ENCODE measurements at places on chromosomes 3 and 15.

DNA sequence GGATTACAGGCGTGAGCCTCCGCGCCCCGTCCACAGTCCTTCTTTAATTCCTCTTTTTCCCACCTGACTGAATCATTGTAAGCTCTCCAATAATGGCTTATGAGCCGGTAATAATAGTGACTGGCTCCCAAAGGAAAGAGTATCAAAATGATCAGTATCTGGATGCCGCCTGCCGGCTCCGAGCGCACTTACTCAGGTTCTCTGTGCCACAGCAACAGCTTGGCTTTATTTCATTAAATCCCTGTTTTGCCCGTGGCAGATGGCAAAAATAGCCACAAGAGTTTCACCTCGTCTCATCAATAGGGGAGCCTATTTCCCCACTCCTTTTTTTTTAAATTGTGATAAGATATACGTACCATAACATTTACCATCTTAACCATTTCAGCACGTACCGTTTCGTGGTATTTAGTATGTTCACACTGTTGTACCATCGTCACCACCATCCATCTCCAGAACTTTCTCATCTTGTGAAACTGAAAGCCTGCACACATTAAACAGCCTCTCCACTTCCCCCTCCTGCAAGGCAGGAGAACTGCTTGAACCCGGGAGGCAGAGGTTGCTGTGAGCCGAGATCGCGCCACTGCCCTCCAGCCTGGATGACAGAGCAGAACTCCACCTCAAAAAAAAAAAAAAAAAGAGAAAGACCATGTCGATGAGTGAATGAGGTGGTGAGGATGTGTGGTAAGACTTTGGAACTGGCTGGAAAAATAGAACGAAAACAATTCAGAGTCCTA, 80.7 kb upstream of the DLG1 start:
- DNase-seq, result no peak

DNA sequence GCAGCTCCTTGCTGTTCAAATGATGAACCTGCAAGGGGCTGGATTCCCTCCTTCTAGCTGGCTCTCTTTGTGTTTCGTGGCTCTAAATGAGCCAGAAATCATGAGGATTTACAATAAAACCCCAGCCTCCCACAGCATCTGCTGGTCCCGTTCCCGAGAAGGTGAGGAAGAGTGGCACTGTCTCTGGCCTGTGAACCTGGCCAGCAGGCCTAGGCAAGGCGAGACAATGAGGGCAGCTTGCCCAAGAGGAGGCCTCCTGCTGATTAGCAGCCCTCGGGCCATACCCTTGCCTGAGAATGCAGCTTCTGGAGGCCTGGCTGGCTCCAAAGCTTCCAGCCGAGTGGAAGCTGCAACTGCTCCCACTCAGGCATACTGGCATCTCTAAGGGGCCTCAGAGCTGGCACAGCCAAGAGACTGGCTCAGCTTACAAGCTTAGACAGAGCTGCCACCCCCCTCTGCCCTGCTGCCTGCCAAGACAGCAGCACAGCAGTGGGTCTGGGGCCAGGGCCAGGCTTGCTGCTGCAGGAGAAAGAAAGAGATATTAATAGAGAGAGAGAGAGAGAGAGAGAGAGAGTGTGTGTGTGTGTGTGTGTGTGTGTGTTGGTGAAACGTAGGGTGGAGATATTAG, 76.5 kb downstream of the HMG20A start:
- DNase-seq, result no peak

GRCh38 chr3:38136393-38136776, 542 bp downstream of the ACAA1 start:
- DNase-seq, result no peak

DNA sequence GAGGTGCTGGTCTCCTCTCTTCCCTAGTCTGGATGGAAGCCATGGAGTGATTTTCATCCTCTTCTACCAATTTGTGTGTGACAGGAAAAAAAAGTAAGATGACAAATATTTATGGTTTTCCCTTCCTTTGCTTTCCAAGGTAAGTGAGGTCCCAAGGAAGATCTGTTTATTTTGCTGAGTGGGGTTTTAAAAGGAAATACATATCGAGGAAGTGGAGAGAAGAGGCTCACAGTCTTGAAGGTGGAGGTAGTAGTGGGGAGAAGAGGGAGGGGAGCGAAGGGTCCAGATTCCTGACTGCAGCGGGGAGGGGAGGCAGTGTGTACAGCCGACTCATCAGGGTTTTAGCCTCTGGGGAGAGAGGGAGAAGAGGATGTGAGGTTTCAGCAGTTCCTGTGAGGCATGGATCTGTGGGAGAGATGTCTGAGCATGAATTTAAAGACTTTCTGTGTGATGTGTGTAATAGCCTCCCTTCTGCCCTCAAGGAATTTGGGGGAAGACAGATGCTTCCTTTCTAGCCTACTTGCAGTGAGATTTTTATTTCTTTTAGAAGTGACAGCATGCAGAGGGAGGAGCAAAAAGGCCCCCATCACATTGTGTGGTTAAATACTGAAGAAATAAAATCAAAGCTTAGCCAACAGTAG, 272.4 kb downstream of the THRB start:
- no peak for DNase-seq

- DNase-seq, result no peak
Measured at GRCh38 chr3:83224101-83224868, 1462.8 kb upstream of the GBE1 start.

GRCh38 chr3:39281533-39281932, 1.7 kb upstream of the CX3CR1 start:
- DNase-seq, result no peak

GRCh38 chr3:110180733-110181132, 843.4 kb upstream of the DPPA4 start:
- DNase-seq, result no peak

- DNase-seq, result no peak
Measured at GRCh38 chr15:87419344-87419743, 837.2 kb downstream of the NTRK3 start.

GRCh38 chr3:191238321-191238817, 39.3 kb downstream of the OSTN start:
- DNase-seq, result no peak

DNA sequence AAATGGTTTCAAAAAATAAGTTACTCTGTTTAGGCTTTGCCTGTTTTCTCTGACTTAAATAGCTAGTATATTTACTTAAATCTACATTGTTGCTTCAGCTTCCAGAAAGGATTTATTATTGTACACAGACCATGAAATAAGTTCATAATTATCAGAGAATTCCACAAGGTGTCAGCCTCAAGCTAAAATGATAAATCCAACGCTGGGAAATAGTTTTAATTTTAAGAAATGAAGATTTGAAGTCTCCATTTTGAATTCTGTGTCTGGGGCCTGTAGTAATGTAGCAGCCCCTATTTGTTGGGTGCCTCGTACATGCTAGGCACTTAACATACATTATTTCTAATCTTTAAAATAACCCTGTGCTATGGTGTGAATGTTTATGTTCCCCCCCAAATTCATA, 92.6 kb upstream of the KCNMB2 start:
- DNase-seq, result no peak

- peak; percentile 52 for DNase-seq
Measured at GRCh38 chr15:62606376-62607113, 436.0 kb upstream of the TPM1 start.

DNA sequence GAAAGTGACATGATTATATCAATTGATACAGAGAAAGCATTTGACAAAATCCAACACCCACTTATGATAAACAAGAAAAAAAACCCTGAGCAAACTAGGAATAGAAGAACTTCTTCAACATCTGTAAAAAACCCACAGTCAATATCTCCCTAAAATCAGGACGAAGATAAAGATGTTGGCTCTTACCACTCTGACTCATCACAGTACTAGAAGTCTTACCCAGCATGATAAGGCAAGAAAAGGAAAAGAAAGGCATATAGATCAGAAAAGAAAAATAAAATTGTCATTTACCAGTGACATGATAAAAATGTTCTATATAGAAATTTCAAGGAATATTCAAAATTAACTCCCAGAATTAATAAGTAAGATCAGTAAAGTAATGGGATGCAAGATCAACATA, 7.2 kb upstream of the FBXW12 start:
- no peak for DNase-seq

- no peak for DNase-seq
Measured at GRCh38 chr3:187551416-187551815, 118.8 kb downstream of the SST start.

- DNase-seq, result no peak
Measured at GRCh38 chr15:89648106-89649012, 6.9 kb downstream of the KIF7 start.

- no peak for DNase-seq
Measured at GRCh38 chr3:160126051-160126450, 99.2 kb upstream of the C3orf80 start.

DNA sequence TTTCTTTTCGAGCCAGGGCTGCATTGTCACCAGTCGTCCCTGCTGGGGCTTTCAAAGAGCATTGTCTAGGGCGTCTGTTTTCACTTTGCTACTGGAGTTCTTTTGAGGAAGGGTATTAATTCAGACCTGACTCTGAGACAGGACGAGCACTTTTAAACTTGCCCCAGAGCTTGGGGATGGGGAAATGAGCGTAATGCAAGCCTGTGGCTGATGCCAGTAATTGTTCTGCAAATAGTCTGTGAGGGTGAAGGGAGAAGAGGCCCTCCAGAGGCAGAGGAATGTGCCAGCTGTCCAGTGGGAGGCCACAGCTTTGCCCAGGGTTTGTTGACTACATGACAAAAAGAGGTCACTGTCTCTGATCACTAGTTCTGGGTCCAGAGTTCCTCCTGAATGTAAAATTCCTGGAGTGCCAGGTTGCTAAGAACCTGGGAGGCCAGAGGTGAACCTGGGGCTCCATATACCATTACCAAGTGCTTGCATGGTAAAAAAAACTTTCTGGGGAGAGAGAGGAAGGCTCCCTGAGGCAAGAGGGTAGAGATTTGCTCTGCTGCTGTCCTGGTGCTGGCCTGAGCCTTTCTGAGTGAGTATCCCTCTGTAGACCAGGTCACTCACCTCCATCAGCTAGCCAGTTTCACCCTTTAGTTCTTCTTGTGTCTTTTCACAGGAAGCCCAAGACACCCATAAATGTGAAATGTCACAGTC, 14.8 kb downstream of the EEFSEC start:
- DNase-seq, result no peak

GRCh38 chr3:197362081-197362480, 63.7 kb upstream of the DLG1 start:
- no peak for DNase-seq

GRCh38 chr3:46585799-46586693, 19.9 kb upstream of the LRRC2 start:
- DNase-seq, result no peak

- DNase-seq, result no peak
Measured at GRCh38 chr3:188712248-188712924, 459.4 kb upstream of the TPRG1 start.

- DNase-seq, result peak; percentile 71
Measured at GRCh38 chr15:90002428-90002844, 1.3 kb downstream of the ZNF710 start.

- no peak for DNase-seq
Measured at GRCh38 chr15:39286706-39287105, 294.2 kb upstream of the THBS1 start.

DNA sequence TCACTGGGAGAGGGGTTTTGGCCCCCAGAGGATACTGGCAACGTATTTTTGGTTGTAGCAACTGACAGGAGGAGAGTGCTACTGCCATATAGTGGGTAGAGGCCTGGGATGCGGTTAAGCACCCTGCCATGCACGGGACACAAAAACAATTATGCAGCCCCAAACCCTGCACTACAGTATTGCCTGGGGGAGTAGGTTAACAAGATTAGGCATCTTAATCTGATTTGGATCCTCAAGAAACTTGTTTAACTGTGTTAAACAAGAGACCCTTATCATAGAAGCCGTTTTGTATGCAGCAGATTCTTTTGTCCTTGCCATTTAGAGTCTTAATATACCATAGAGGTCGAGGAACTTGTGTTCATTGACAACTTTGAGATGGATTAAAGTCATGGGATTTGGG, 3.4 kb downstream of the PHLDB2 start:
- DNase-seq, result no peak

- DNase-seq, result peak; percentile 44
Measured at GRCh38 chr3:194328053-194328657, 23.0 kb downstream of the CPN2 start.

DNA sequence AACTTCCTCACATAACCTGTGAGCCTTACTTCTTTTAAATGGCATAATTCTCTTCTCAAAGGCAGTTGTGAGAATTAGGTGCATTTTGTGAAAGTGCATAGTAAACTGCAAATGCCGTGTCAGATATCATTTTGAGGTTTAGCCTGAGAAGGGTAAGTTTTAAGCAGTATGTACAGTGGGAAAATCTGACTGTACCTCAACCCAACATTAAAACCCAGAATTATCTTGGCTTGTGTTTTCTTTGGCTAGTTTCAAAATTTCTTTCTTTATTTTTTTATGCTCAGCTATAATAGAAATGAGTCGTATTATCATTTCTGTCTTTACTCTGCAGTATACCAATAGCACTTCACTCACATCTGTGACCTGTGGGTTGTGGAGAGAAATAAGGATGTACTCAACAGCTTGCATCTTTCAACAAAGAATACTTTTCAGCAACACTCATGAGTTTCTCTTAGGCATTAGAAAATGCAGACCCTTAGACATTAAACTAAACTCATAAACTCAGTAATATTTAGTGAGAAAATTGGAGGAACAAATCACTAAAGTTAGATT, 65.7 kb downstream of the RASA2 start:
- DNase-seq, result no peak

DNA sequence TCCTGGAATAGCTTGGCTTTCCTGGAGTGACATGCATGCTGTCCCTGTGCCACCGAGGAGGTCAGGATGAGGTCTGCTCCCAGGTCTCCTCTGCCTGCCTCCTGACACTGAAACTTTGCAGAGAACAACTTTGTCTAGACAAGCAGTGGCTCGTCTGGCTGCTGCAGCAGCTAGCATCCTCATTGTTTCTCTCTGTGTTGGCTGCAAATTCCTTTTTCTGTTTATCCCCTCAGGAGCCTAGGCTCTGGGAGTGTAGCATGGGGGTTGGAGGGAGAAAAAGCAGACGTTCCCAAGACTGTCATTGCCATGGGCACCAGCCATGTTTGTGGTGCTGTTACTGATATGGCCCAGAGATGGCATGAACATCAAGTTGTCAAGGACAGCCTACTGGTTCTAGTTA, 208.7 kb upstream of the LRIG1 start:
- DNase-seq, result no peak

- no peak for DNase-seq
Measured at GRCh38 chr15:46622851-46623250, 988.0 kb downstream of the SQOR start.

GRCh38 chr15:39208187-39208586, 372.7 kb upstream of the THBS1 start:
- no peak for DNase-seq

DNA sequence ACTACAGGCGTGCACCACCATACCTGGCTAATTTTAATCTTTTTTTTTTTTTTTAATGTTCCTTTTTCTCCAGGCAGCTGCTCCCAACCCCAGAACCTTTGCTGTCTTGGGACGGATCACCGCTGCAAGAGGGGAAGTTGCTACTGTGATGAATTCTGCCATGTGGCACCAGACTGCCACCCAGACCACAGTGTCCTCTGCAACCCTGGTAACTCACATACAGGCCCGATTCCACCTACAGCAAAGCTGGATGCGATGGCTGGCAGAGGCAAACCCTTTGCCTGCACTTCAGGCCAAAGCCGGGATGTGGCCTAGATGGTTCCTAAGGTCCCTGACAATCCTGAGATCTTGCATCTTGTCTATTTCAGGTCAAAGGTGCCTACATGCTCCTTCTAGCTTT, 12.7 kb upstream of the MUC20 start:
- no peak for DNase-seq

- DNase-seq, result no peak
Measured at GRCh38 chr15:101107101-101107500, 144.7 kb downstream of the CHSY1 start.

GRCh38 chr15:89363133-89363532, 28.5 kb upstream of the POLG start:
- no peak for DNase-seq

Data from A549 (cell line).